IMR-90 (cell line): ENCODE measurements at places on chromosomes 5 and 9. TPM values are rescaled to one million over a fixed set of nuclear protein-coding genes. Genes with fewer than 3 reads are reported as not detected.

The SPATA6L gene
- 0.18 and 0.28 TPM in 2 replicates for total RNA-seq

The DROSHA gene
- 36.4 and 41.4 TPM in 2 replicates for total RNA-seq

The ROPN1L gene
- 0.28 and 0.36 TPM in 2 replicates for total RNA-seq

The FBXL7 gene
- 4.1 and 4.4 TPM in 2 replicates for total RNA-seq

The ZNF454 gene
- under 0.01 and 0.18 TPM in 2 replicates for total RNA-seq

The SNCAIP gene
- total RNA-seq: 19.0 and 22.5 TPM in 2 replicates

The DMRT3 gene
- total RNA-seq: not detected in 2 replicates

The CXCL14 gene
- under 0.01 TPM in 1 of 2 replicates, not detected in the other for total RNA-seq

The RLN2 gene
- not detected in 2 replicates for total RNA-seq

The KIF4B gene
- under 0.01 TPM in 2 replicates for total RNA-seq

The CD72 gene
- total RNA-seq: 0.36 TPM in 1 of 2 replicates, not detected in the other

The DBH gene
- total RNA-seq: not detected in 2 replicates

The PALM2AKAP2 gene
- total RNA-seq: 14.2 and 20.6 TPM in 2 replicates

The HAVCR1 gene
- total RNA-seq: not detected in 2 replicates

The SLC36A2 gene
- not detected in 2 replicates for total RNA-seq

The ZCCHC9 gene
- 24.6 and 41.1 TPM in 2 replicates for total RNA-seq

The GCNT4 gene
- total RNA-seq: 1.8 and 2.5 TPM in 2 replicates

The ADAMTS6 gene
- 160 and 173 TPM in 2 replicates for total RNA-seq

The CDKN2B-AS1 gene
- 1.1 and 1.7 TPM in 2 replicates for total RNA-seq

The PCDHA9 gene
- under 0.01 TPM in 2 replicates for total RNA-seq

The NDUFA8 gene
- total RNA-seq: 45.2 and 80.8 TPM in 2 replicates

The OR13C8 gene
- not detected in 2 replicates for total RNA-seq

The SAXO1 gene
- total RNA-seq: under 0.01 TPM in 1 of 2 replicates, not detected in the other

The GTF3C4 gene
- total RNA-seq: 16.5 and 18.1 TPM in 2 replicates

The ESM1 gene
- 8.9 and 10.2 TPM in 2 replicates for total RNA-seq

The F2RL2 gene
- total RNA-seq: 18.1 and 21.7 TPM in 2 replicates

The PCDHGA6 gene
- 4.1 and 4.2 TPM in 2 replicates for total RNA-seq

The QRFP gene
- total RNA-seq: not detected in 2 replicates

The PTGDS gene
- not detected in 2 replicates for total RNA-seq

The TMEM174 gene
- not detected in 2 replicates for total RNA-seq

The PCDHGA5 gene
- 1.7 and 2.0 TPM in 2 replicates for total RNA-seq

The SCGB3A2 gene
- total RNA-seq: not detected in 2 replicates

The FOXD4L3 gene
- total RNA-seq: under 0.01 TPM in 1 of 2 replicates, not detected in the other

The GAPT gene
- total RNA-seq: not detected in 2 replicates

The GFI1B gene
- total RNA-seq: not detected in 2 replicates

The PCDHA1 gene
- total RNA-seq: under 0.01 TPM in 1 of 2 replicates, not detected in the other

The SLC6A3 gene
- total RNA-seq: not detected in 2 replicates

The IFNE gene
- 1.8 and 1.9 TPM in 2 replicates for total RNA-seq

The NUDCD2 gene
- 3.0 and 4.2 TPM in 2 replicates for total RNA-seq

The SLCO6A1 gene
- total RNA-seq: not detected in 2 replicates

The SMIM32 gene
- not detected in 2 replicates for total RNA-seq

The LHFPL2 gene
- 11.1 and 11.3 TPM in 2 replicates for total RNA-seq

The IL3 gene
- not detected in 2 replicates for total RNA-seq

The SLC45A2 gene
- not detected in 2 replicates for total RNA-seq
